ENCODE measurements at places on chromosomes 7 and 10.

DNA sequence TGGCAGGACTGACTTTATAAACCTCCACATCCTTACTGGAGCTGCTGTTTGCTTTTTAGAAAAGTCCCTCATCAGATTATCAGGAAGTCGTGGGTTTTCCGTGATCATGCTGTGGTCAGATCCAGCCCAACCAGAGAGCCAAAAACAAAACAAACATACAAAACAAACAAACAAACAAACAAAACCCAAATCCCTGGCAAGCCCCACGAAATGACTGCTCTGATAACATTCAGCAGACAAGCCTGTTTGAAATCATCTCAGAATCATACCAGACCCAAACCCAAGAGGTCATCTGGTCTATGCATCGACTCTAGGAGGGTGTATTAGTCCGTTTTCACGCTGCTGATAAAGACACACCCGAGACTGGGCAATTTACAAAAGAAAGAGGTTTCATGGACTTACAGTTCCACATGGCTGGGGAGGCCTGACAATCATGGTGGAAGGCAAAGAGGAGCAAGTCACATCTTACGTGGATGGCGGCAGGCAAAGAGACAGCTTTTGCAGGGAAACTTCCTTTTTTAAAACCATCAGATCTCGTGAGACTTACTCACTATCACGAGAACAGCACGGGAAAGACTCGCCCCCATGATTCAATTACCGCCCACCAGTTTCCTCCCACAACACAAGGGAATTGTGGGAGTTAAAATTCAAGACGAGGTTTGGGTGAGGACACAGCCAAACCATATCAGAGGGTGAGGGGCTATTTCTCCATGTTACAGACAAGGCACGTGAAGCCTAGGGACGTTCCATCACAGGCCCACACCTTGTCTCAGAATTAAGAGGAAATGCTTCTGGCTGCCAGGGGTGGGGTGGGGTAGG lies 85.7 kb downstream of the PARP12 start:
- no peak overlapping the region for H3K4me3 ChIP-seq
- no peaks in the 10 kb centered on the region for H3K4me1 ChIP-seq
- no peaks in the 10 kb centered on the region for H3K36me3 ChIP-seq
- no peak for DNase-seq
- no peak overlapping the region for H3K27ac ChIP-seq

- H3K36me3 ChIP-seq = no peaks in the 10 kb centered on the region
- no peak for DNase-seq
- no peaks in the 10 kb centered on the region for H3K4me1 ChIP-seq
- no peak overlapping the region for H3K4me3 ChIP-seq
- no peak overlapping the region for H3K27ac ChIP-seq
Observed at GRCh38 chr10:101303087-101303703, 50.8 kb upstream of the BTRC start.

GRCh38 chr7:30968294-30968693 lies 4.5 kb downstream of the GHRHR start:
- peaks cover 14% of the 10 kb centered on the region for H3K27me3 ChIP-seq
- DNase-seq = no peak
- no peaks in the 10 kb centered on the region for H3K4me1 ChIP-seq
- no peak overlapping the region for H3K4me3 ChIP-seq
- H3K36me3 ChIP-seq = no peaks in the 10 kb centered on the region

GRCh38 chr7:158829342-158830210 lies at the start of gene ESYT2:
Gene ESYT2, minus strand, starts transcription at chr7:158829509. Its CDS starts 91 bp downstream, at chr7:158829418.
- peaks cover 26% of the 10 kb centered on the region for H3K4me1 ChIP-seq
- H3K36me3 ChIP-seq = 0 out of 2 replicates have a peak, but pooled peaks cover 3% of the 10 kb centered on the region
- H3K4me3 ChIP-seq = peak within 1 kb of the TSS; percentile 71
- H3K27ac ChIP-seq = peak within 1 kb of the TSS; percentile 96
- no peaks in the 10 kb centered on the region for H3K27me3 ChIP-seq

DNA sequence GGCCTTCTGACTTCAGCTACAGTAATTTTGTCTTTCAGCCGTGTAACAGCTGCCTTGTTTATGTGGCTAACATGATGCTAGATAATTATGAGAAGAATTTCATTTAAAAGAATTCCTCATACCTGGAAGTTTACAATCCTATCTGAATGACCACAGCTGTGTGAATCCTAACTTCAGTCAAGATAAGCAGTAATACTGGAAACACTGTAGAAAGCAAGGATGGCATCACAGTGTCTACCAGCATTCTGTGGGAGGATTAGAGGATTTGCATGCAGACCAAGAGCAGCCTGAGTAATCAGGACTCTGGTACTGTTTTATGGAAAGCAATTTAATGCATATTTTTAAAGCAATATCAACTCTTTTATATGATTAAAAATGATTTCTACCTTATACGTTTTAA lies 282.4 kb downstream of the EXOC4 start:
- H3K27me3 ChIP-seq = no peaks in the 10 kb centered on the region
- H3K4me3 ChIP-seq = no peak overlapping the region
- H3K27ac ChIP-seq = no peak overlapping the region

DNA sequence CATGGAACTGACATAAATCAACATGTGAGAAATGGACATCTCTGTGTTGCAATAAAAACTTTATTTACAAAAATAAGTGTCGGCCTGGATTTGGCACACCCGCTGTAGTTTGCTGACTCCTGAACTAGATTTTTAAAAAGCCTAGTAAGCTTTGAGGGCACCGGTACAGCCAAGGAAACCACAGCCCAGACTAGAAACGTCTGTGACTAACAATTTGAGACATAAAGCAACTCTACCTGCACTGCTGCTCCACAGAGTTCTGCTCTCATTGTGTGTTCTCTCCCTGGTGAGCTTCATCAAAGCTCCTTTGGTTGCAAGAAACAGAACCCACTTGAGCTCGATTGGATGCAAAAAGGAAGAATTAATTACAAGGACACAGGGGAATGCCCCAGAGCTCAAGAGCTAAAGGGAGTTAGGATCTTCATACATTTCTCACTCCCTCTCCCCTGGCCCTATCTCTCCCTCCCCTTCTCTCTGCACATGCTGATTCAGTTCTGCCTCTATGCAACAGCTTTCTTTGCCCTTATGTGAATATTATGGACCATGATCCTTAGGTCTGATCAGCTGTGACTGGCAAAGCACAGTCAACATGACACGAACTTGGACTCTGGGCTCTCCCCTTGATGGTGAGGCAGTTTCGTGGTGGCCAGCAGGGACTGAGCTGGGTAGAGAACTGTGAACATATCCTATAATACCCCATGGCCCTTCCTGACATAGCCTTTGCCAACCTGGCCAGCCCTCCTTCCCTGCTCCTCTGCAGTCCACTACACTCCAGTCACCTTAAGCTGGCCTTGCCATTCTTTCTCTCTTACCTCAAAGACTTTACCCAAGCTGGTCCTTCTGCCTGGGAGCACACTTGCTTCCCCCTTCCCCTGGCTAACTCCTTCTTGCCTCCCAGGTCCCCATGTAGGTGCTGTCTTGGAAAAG lies 77.5 kb upstream of the YAE1 start:
- DNase-seq = no peak
- H3K27ac ChIP-seq = no peak overlapping the region
- H3K27me3 ChIP-seq = 0 out of 2 replicates have a peak, but pooled peaks cover 4% of the 10 kb centered on the region
- no peak overlapping the region for H3K4me3 ChIP-seq
- H3K36me3 ChIP-seq = no peaks in the 10 kb centered on the region
- H3K4me1 ChIP-seq = no peaks in the 10 kb centered on the region

DNA sequence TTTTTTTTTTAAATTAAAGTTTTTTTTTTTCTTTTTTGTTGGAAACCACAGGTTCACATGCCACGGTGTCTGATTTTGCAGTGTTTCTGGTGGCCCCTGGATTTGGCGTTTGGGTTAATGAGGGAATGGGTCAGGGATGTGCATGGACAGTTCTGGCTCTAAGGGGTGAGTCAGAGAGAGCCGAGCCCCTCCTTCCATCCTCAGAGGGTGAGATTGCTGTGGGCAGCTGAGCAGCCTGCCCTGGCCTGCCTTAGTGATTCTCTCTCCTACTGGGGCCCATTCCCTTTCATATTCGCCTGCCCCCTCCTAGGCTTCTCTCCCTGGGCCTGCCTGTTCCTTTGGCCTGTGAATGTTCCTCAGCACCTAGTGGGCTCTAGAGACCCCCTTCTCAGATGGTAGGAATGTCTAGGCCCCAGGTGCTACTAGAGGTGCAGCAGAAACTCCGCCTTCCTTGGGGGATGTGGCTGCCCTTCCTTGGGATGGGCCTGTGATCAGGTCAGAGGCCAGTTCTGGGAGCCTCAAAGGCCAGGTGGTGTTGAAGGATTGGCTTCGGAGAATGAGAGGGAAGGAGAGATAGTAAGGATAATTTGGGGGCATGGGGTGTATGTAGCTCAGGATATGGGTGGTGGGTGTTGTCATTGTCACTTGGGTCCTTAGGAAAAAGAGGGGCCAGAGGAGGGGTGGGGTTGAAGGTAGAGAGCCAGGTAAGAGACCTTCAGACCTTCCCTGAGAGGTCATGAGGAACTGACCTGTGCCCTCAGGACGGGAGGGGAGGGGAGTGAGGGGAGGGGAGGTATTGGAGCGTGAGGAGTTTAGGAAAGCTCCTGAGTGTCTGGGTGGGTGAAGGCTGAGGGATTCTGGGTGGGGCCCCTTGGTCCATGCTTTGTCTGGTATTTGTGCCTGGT lies 19.8 kb downstream of the TSPAN14 start:
- H3K27me3 ChIP-seq = no peaks in the 10 kb centered on the region
- H3K4me1 ChIP-seq = peaks cover 49% of the 10 kb centered on the region
- DNase-seq = no peak
- H3K27ac ChIP-seq = no peak overlapping the region
- H3K36me3 ChIP-seq = peaks cover 20% of the 10 kb centered on the region

- no peaks in the 10 kb centered on the region for H3K4me1 ChIP-seq
- peak; percentile 61 for DNase-seq
- no peak overlapping the region for H3K4me3 ChIP-seq
- no peaks in the 10 kb centered on the region for H3K36me3 ChIP-seq
Observed at GRCh38 chr10:95363303-95363912, 72.6 kb upstream of the PDLIM1 start.

- H3K27ac ChIP-seq = no peak overlapping the region
- H3K36me3 ChIP-seq = no peaks in the 10 kb centered on the region
- H3K27me3 ChIP-seq = no peaks in the 10 kb centered on the region
- no peaks in the 10 kb centered on the region for H3K4me1 ChIP-seq
- no peak overlapping the region for H3K4me3 ChIP-seq
Observed at GRCh38 chr7:135942614-135943013, 34.5 kb downstream of the MTPN start.

DNA sequence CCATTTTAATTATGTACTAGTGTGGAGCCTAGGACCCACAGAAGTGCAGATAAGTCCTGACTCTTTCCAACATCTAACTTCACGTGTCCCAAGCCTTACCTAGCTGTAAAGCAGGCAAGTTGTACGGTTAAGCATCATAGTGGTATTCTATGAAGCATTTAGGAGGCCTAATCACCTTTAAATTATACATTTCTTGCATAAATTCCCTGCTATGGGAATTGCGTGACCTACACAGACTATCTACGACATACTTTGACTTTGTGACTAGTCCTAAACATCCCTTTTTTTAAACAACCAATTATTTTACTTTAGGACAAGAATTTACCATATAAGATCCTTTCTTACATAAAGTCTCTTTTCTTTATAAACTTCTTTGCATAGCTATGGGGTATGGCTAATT lies 37.7 kb upstream of the LRGUK start:
- H3K36me3 ChIP-seq = no peaks in the 10 kb centered on the region
- H3K27ac ChIP-seq = no peak overlapping the region
- no peak overlapping the region for H3K4me3 ChIP-seq
- H3K27me3 ChIP-seq = no peaks in the 10 kb centered on the region
- H3K4me1 ChIP-seq = no peaks in the 10 kb centered on the region

DNA sequence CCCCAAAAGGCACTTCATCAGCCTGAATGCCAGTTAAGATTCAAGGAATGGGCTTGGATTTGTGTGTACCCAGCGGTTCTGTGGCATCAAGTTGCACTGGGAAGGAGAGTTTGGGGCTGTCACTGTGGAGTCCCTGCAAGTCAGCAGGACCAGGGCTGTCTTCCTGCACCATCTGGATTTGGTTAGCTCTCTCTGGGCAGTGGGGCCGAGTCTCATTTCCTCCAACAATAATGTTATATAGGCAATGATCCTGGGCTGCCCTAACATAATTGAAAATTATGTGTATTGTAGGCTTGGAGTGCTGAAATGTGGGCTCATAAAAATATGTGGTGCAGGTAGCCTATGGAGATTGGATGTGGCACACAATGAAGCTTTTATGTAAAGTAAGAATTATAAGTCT lies 87.2 kb downstream of the TCF7L2 start:
- no peak overlapping the region for H3K4me3 ChIP-seq
- DNase-seq = no peak
- peaks cover 38% of the 10 kb centered on the region for H3K36me3 ChIP-seq

DNA sequence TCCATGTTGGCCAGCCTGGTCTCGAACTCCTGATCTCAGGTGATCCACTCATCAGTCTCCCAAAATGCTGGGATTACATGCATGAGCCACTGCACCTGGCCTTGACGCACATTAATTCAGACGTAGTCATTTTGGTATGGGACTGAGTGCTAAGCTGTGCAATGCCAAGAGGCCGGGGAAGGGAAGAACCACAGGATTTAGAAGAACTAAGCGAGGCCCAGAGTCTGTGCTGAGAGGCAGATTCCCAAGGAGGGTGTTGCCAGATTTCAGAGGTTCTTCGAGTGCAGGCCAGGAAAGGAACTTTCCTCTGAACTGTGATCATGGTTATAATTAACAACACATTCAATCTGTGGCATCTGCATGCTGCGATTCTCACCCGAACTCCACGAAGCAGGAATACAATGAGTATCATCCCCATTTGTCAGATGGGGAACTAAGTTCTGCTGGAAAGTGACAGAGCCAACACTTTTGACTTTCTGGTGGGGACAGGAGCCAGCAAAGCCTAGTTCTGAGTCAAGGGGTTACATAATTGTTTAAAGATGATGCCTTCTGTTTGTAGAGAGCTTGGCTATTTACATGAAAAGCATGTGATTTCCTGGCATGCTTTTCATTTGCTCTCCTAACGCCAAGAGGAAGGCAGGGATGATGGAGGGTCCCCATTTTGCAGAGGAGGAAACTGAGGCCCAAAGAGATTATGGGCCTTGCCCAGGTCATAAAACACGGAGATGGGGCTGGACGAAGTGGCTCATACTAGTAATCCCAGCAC lies 6.2 kb upstream of the ZAN start:
- H3K36me3 ChIP-seq = no peaks in the 10 kb centered on the region
- no peak overlapping the region for H3K4me3 ChIP-seq
- no peak for DNase-seq
- H3K4me1 ChIP-seq = peaks cover 17% of the 10 kb centered on the region

DNA sequence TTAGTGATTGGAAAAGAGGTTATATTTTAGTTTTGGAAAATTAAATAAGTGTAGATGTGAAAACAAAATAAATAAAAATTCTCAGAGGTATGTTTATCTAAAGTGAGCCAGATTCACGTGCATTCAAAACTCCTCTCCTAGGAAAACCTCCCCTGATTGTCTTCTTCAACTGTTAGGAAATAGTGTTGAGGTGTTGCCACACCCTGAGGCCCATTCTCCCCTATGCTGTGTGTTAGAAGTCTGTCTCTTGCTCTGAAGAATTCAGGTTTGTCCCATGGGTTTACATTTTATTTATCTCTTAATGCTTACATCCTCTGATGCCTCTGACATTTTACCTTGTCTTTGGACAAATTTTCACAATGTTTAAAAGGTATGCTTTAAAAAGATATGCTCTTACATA lies 40.3 kb downstream of the PTPRE start:
- no peaks in the 10 kb centered on the region for H3K36me3 ChIP-seq
- H3K27me3 ChIP-seq = no peaks in the 10 kb centered on the region
- no peak overlapping the region for H3K27ac ChIP-seq
- no peak for DNase-seq

- DNase-seq = no peak
- H3K4me3 ChIP-seq = no peak overlapping the region
- H3K27ac ChIP-seq = no peak overlapping the region
- H3K27me3 ChIP-seq = no peaks in the 10 kb centered on the region
Observed at GRCh38 chr7:44433255-44434022, 57.0 kb downstream of the NUDCD3 start.

GRCh38 chr10:114349522-114350215 lies 54.6 kb downstream of the AFAP1L2 start:
- H3K27me3 ChIP-seq = peaks cover 6% of the 10 kb centered on the region
- H3K4me1 ChIP-seq = no peaks in the 10 kb centered on the region
- no peak for DNase-seq
- H3K36me3 ChIP-seq = no peaks in the 10 kb centered on the region
- no peak overlapping the region for H3K27ac ChIP-seq
